ENCODE measurements at places on chromosomes 13 and 19. TPM values are rescaled to one million over a fixed set of nuclear protein-coding genes. Genes with fewer than 3 reads are reported as not detected.

The CEACAM5 gene
- not detected for total RNA-seq

The CRX gene
- total RNA-seq, result not detected

The PSG7 gene
- not detected for total RNA-seq

The MBD3L3 gene
- total RNA-seq, result not detected

The LRCH1 gene
- total RNA-seq, result 6.3 TPM

The ZNF772 gene
- 4.1 TPM for total RNA-seq

The CEACAM3 gene
- total RNA-seq, result not detected

The CYP2A7 gene
- not detected for total RNA-seq

The HNRNPA1L2 gene
- total RNA-seq, result 4.0 TPM

The CEACAM16 gene
- not detected for total RNA-seq

The ZSCAN4 gene
- not detected for total RNA-seq

DNA sequence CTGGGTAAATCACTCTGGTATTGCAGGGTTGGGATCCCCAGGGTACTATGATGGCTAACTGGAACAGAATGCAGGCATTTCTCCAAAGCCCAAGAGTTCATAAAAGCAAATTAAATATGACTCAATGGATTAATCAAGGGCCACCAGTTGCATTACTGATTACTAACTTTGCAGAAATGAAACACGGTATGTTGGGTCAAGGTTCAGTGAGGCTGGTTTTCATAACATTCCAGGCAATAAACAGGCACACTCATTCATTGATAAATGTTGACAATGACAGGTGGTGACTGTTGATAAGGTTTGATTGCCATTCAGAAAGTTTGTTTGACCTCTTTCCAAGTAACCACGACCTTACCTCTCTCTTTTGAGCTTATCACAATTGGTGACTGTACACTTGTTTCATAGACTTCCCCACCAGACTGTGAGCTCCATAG, 506 bp upstream of the AP1M1 start:
- peaks cover 21% of the 10 kb centered on the region for H3K4me1 ChIP-seq
- peak overlapping the region; percentile 77 for H3K4me3 ChIP-seq
- H3K36me3 ChIP-seq, result peaks cover 31% of the 10 kb centered on the region

GRCh38 chr13:26762745-26763345, 2.3 kb upstream of the GPR12 start:
- DNase-seq, result no peak
- H3K4me3 ChIP-seq, result no peak overlapping the region
- H3K27ac ChIP-seq, result no peak overlapping the region

DNA sequence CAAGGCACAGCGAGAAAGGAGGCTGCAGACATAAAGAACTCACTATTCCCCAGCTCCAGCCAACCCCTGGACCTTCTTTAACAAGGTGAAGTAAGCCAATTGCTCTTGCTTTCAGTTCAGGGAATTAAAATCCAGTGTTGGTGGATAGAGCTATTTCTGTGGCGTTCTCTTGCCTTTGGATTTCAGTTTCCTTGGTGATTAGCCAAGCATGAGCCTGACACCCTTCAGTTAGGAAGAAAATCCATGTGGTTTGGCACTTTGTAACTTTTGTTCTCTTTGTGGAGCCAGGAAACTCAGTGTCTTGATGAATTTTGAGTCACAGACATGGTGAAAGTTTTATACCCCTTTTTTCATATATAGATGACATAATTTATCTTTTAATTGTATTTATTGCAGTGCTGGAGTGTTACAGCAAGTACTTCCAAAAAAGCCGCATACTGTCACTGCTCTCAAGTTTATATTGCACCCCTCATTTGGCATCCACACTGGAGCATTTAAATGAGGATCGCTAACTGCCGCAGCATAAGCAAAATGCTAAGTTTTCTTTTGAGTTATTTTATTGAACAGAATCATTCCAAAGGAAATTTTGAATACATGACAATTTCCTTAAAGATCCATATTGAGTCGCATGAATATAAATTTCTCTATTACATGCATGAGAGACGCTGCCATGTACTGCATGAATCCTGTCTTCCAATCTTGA, 406.8 kb downstream of the MYO16 start:
- peak; percentile 54 for DNase-seq
- H3K27me3 ChIP-seq, result peaks cover 84% of the 10 kb centered on the region
- no peaks in the 10 kb centered on the region for H3K36me3 ChIP-seq
- no peak overlapping the region for H3K4me3 ChIP-seq
- no peaks in the 10 kb centered on the region for H3K4me1 ChIP-seq
- H3K27ac ChIP-seq, result no peak overlapping the region

DNA sequence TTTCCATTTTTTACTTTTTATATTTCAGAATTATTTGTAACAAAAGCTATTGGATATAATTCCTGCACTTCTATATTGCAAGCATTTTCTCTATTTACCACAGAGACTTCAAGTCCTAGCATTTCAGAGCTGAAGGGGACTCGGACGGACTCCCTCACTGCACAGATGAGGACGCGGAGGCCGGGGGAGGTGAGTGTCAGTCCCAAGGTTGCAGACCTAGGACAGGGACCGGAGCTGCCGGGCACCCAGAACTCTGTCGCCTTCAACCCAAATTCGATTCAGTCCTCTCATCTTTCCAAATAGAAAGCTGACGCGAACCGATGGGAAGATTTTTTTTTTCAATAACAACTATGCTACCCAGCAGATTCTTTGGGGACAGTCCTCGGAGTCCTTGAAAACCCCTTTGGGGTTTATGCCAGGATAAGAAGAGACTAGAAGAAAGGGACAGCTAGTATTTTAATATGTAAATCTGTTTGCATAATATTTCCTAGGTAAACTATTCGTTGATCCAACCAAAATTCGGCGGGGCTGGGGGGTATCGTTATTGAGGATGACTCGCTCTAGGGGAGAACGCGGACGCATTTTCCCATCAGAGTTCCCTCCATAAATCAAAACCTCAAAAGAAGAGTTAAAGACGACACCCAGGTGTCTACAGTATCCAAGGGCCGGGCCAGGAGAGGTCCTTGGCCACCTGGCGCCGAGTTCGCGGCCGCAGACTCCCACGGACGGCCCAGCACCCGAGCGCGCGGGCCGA, 803 bp downstream of the FLT3 start:
- H3K36me3 ChIP-seq, result no peaks in the 10 kb centered on the region
- H3K27me3 ChIP-seq, result peaks cover 43% of the 10 kb centered on the region
- peaks cover 9% of the 10 kb centered on the region for H3K4me1 ChIP-seq
- no peak overlapping the region for H3K27ac ChIP-seq
- DNase-seq, result no peak

DNA sequence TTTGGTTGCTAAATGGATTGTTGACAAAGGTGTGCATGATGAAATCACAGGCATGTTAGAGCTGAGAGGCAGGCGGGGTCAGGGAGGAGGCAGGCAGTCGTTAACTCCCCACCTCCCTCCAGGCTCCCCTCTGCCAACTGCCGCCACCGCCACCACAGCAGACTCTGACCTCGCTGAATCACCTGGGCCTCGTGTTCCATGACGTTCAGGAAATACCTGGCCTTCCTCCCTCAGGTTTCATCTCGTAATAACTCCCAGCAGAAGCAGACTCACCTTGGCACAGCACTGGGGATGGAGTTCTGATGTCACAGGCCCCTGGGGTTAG, 198.5 kb downstream of the KATNAL1 start:
- H3K27ac ChIP-seq, result no peak overlapping the region
- peaks cover 40% of the 10 kb centered on the region for H3K4me1 ChIP-seq
- H3K36me3 ChIP-seq, result no peaks in the 10 kb centered on the region

DNA sequence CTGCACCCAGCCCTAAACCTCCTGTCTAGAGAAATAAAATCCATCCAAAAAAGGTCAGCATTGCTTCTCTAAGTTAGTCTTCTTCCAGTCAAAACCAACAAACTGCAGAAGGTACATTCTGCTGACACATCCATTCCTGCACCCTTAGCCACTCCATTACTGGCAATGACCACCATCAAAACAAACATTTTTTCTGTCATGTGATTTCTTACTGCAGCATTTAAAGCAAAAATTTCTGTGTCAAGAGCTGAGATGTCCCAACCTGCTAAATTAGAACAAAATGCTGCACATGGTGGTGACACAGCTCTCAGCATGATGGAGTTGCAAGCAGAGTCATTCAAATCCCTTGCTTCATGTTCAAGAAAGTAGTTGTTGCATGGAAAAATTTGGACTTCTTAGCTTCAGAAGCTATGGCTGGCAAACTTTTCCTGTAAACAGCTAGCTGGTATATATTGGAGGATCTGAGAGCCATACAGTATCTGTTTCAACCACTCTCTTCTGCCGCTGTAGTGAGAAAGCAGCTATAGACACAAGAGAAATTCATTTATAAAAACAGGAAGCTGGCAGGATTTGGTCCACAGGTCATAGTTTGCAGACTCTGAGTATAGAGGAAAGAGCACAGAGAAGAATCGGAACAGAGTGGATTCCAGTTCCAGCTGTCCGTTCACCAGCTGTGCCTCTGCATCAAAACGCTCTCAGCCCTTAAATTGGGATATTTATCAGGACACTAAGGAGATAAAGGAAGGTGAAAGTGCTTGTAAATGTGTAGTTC, 17.4 kb downstream of the RUBCNL start:
- H3K4me3 ChIP-seq, result no peak overlapping the region
- H3K36me3 ChIP-seq, result no peaks in the 10 kb centered on the region
- peaks cover 24% of the 10 kb centered on the region for H3K4me1 ChIP-seq
- no peak overlapping the region for H3K27ac ChIP-seq
- no peak for DNase-seq

GRCh38 chr19:16541526-16542044, 652 bp downstream of the CHERP start:
- peaks cover 15% of the 10 kb centered on the region for H3K4me1 ChIP-seq
- DNase-seq, result peak; percentile 42
- peaks cover 61% of the 10 kb centered on the region for H3K36me3 ChIP-seq
- H3K27ac ChIP-seq, result peak overlapping the region; percentile 73
- no peaks in the 10 kb centered on the region for H3K27me3 ChIP-seq
- H3K4me3 ChIP-seq, result peak overlapping the region; percentile 88

DNA sequence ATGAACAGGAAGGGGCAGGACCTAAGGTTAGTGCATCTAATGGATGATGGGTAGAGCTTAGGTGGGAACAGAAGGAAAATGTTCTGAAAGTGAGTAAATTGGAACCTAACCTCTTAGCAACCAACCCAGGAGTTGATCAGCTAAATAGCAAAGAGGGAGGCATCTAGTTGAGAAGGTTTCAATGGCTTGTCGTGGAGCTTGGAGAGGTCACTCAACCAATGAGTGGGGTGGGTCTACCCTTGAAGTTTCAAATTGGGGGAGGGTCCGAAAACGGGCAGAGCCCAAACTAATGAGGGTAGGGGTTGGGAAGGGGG, 5.7 kb upstream of the SHKBP1 start:
- no peaks in the 10 kb centered on the region for H3K36me3 ChIP-seq
- H3K27ac ChIP-seq, result no peak overlapping the region
- no peak overlapping the region for H3K4me3 ChIP-seq
- H3K27me3 ChIP-seq, result peaks cover 26% of the 10 kb centered on the region

DNA sequence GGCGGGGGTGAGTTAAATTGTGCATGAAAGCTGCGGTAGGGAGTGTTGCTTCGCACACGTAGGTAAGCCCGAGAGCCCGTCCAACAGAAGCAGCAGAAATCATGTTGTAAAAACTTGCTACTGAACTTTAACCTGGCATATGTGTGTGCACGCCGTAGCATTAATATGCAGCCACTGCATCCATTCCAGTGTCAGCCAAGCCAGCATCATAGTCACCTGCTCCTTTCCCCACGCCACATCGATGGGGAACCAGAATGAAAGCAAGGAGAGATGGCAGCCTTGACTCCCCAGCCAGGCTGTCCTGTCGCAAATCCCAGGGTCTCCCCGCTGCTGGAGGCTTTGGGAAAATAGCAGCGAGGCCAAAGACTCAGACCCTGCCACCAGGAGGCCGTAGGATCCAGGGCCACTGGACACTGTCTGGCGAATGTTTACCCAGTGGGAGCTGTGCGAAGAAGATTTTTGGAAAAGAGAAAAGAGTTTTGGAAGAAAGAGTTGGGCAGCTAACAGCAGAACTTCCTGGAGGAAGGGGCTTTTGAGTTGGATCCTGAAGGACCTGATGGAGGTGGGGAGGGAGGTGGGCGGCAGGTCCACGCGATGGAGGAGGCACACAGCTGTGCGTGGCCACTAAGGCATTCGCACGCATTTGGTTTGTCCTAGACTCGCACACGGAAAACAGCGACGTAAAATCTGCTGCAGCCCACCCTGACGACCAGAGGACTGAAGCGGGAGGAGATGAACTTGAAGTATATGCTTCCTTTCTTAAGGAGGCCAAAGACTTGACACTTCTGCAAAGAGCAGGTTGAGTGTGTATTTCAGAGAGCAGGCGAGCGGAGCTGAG, 48.7 kb upstream of the RANBP3 start:
- H3K36me3 ChIP-seq, result no peaks in the 10 kb centered on the region
- H3K4me1 ChIP-seq, result peaks cover 10% of the 10 kb centered on the region
- H3K27me3 ChIP-seq, result no peaks in the 10 kb centered on the region
- H3K4me3 ChIP-seq, result no peak overlapping the region
- no peak for DNase-seq

DNA sequence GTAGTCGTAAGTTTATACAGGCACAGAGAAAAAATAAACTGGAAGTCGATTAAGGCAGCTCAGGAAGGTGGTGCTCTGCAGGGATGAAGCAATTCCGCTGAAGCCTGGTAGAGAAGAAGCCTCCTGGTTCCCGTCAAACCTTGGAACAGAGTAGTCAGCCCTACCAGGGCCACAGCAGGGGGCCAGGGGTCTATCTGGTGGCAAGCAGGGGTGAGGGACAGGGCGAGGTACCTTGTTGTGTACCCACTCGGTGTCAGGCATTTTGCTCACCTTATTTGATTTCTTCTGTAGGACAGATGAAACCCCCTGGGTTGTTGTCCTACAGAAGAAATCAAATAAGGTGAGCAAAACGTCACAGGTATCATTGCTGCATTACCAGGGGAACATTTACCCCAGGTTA, 70.6 kb downstream of the C13orf42 start:
- no peak for DNase-seq
- no peak overlapping the region for H3K27ac ChIP-seq
- H3K4me1 ChIP-seq, result no peaks in the 10 kb centered on the region
- H3K4me3 ChIP-seq, result no peak overlapping the region
- H3K36me3 ChIP-seq, result no peaks in the 10 kb centered on the region

GRCh38 chr13:39892721-39893685, 237.5 kb downstream of the COG6 start:
- no peak for DNase-seq
- H3K27ac ChIP-seq, result no peak overlapping the region
- H3K4me1 ChIP-seq, result 0 out of 2 replicates have a peak, but pooled peaks cover 5% of the 10 kb centered on the region
- H3K27me3 ChIP-seq, result no peaks in the 10 kb centered on the region
- H3K4me3 ChIP-seq, result no peak overlapping the region

- no peak overlapping the region for H3K4me3 ChIP-seq
- DNase-seq, result no peak
- H3K36me3 ChIP-seq, result no peaks in the 10 kb centered on the region
- H3K27me3 ChIP-seq, result no peaks in the 10 kb centered on the region
- peaks cover 2% of the 10 kb centered on the region for H3K4me1 ChIP-seq
These were observed 15.3 kb downstream of the DYRK1B start for GRCh38 chr19:39818626-39819097.

- peak; percentile 92 for DNase-seq
- H3K4me3 ChIP-seq, result peak overlapping the region; percentile 35
- H3K27ac ChIP-seq, result peak overlapping the region; percentile 88
- no peaks in the 10 kb centered on the region for H3K36me3 ChIP-seq
These were observed 7.8 kb upstream of the SERTAD1 start for GRCh38 chr19:40433391-40434216.

- no peak for DNase-seq
- H3K27me3 ChIP-seq, result 0 out of 2 replicates have a peak, but pooled peaks cover 1% of the 10 kb centered on the region
- no peaks in the 10 kb centered on the region for H3K4me1 ChIP-seq
- no peak overlapping the region for H3K27ac ChIP-seq
- H3K36me3 ChIP-seq, result no peaks in the 10 kb centered on the region
These were observed 637.9 kb downstream of the EFNB2 start for GRCh38 chr13:105897575-105897974.
